ENCODE measurements at places on chromosomes 5 and 9.
A peak's percentile ranks its signal among the peaks of the same experiment; 100 is the strongest.

GRCh38 chr9:100430286-100430940 lies 3.5 kb downstream of the MSANTD3 start:
- peak; percentile 70 for DNase-seq

GRCh38 chr9:36489453-36489852 lies 83.2 kb upstream of the MELK start:
- no peak for DNase-seq

DNA sequence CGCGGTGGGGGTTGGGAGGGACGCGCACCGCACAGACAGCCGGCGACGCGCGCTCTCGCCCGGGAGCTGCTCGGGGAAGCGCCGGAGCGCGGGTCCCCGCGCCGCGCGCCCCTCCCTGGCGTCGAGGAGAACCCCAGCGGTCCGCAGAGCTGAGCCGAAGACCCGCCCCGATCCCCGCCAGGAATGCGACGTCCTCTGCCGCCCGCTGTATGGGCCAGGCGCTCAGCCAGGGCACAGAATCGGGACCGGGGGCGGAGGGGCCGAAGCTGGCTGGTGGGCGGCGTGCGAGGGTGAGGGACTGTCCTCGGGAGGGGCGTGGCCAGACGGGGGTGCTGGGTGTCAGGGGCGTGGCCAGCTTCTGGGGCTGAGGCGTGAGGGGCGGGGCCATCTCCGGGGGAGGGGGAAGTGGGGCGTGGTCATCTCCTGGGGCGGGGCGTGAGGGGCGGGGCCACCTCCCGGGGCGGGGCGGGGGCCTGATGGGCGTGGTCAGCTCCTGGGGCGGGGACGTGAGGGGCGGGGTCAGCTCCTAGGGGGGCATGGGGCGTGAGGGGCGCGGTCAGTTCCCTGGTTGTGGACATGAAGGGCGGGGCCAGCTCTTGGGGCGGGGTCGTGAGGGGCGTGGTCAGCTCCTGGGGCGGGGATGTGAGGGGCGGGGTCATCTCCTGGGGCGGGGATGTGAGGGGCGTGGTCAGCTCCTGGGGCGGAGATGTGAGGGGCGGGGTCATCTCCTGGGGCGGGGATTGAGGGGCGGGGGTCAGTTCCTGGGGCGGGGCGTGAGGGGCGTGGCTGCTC lies 965 bp downstream of the PTGDS start:
- DNase-seq = peak; percentile 46

DNA sequence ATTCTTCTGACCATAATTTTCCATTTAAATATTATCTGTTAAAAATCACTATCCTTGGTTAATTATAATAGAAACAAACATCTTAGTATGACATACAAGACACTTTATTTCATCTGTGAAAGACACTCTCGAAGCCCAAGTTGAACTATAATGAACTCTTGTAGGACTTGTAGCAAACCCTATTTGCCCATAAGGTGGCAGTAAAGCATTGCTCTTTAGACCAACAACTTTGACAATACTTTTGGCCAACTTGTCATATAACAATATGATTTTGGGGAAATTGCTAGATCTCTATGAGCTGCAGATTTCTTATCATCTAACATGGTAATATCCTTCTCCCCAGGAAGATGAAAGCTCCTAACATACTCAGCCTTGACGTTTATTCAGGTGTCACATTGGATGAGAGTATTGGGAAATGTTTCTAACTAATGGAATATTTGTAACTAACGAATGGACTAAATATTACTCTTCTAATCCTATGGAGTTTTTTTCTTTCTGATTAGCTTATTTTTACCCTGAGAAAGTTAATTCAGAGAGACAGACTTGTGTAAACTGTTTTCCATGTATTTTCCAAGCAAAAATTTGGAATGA lies 11.0 kb downstream of the SPINK14 start:
- peak; percentile 36 for DNase-seq

- peak; percentile 55 for DNase-seq
Measured at GRCh38 chr5:61817472-61818326, 485.6 kb downstream of the ZSWIM6 start.

DNA sequence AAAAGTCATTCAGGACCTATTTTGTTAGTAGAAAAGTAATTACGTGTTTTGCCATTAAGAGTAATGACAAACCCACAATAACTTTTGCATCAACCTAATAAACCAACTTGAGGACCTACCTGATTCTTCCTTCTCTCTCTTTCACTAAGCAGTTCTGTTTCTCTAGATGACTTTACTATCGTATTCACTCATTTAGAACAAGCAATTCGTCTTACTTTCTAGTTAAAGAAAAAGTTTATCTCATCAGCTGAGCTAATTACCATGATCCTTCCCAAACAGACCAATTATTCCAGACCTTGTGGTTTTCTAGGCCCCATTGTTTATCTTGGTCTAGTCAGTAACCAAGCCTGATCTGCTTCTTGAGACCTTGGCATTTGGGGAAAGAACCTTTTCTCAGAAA lies 49.6 kb upstream of the PRDM9 start:
- DNase-seq = no peak

DNA sequence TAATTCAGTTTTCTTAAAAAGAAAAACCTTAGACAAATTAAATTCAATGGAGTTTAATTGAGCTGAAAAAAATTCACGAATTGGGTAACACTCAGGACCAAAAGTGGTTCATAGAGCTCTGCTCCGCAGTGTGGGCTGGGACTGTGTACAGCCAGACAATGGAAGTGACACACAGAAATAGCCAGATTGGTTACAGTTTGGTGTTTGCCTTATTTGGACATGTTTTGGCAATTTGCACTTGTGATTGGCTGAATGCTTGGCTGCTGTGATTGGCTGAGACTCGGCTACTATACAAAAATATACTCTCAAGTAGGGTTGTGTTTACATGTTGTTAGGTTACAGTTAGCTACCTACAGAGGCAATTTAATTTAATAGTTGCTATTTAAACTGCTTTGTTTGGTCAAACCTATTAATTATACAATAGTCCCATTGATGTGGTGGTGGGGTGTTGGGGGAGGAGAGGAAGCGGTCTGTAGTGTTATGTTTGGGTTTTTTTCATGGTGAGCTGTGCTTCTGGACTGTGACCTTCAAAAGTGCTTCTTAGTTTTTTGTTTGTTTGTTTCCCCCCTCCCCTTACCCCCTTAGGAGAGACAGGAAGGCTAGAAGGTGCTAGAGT lies 95.2 kb downstream of the CNTLN start:
- DNase-seq = no peak

DNA sequence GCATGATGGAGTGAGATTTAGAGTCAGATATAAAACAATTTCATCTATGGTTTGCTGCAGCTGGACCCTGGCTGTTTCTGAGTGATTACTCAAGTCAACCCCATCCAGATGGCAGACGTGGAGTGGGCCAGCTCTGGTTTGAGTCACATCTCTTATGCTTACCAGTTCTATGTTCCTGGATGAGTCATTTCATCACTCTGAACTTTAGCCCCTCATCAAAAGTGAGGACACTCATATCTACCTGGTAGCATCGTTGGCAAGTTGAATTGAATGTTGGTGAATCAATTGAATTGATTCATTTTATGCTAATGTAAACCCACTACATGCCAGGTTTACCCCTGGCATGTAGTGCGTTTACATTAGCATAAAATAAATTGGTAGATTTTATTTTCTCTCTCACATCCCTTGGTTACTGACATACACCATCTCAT lies 176.4 kb downstream of the FGF18 start:
- peak; percentile 65 for DNase-seq

DNA sequence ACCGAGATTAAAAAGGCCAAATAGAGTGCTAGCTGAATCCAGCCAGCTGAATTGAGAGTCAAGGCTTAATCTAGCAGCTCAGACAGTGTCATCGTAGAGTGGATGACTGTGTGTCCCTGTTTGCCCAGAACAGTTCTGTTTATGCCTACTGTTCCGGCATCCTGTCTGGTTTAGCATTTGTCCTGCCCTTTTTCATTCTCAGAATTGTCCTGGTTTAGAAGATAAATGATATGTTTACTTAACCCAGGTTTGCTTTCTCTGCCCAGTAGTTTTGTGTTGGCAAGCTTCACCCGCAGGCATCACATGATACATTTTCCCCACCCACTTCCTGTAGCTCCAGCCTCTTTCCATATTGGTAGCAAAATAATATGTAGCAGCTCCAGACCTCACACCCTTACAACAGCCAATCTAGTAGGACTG lies 41.3 kb upstream of the ZSWIM6 start:
- DNase-seq = no peak

DNA sequence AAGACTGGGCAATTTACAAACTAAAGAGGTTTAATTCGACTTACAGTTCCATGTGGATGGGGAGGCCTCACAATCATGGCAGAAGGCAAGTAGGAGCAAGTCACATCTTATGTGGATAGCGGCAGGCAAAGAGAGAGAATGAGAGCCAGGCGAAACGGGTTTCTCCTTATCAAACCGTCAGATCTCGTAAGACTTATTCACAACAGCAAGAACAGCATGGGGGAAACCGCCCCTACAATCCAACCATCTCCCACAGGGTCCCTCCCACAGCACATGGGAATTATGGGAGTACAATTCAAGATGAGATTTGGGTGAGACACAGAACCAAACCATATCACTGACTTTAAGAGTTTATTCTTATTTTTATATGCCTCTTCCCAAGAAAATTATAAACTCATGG lies 60.3 kb downstream of the RFK start:
- no peak for DNase-seq

DNA sequence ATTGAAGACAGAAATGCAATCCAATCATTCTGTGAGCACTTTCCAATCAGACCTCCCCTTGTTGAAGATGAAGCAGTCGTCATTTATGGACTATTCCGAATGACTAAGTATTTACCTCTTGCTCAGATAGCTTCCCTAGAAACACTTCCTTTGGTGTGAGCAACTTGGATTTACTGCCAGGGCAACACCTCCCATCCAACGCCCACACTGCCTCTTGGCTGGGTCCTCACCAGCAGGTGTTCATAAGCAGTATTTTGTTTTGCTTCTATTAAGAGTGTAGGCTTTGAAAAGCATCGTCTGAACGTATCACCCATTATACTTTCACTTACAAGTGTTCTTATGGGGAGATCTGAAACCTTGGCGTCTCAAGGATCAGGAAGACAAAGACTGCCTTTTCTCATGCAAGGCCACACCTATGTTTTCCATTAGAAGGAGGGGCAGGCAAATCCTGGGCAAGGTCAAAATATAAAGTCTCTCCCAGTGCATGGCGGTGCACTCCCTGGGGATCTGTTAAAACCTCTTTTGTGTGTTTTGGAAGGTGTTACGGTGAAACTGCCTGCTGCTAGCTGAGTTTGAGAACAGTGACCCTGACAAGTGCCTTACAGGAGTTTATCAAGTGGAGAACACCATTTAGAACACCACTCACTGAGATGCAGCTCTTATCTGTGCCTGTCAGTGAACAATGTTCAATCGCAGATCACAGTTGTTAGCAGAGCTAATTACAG lies 10.6 kb upstream of the MARCHF3 start:
- DNase-seq = peak; percentile 14

DNA sequence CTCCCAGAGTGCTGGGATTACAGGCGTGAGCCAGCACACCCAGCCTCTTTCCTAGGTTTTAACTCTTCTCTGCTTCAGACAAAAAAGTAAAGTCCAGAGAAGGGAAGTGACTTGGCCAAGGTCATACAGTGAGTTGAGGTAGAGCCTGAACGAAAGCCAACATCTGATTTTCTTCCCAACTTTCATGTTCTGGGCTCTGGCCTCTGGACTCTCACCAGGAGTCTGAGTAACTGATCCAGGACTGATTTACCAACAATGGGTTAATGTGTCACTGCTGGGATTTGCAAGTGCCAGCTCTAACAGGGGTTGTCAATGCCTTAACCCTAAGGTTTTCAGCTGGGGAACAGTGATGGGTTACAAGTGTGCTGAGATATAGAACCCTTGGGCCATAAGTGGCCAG lies 32.2 kb upstream of the LARP1 start:
- DNase-seq = no peak

- no peak for DNase-seq
Measured at GRCh38 chr5:98593418-98593817, 180.0 kb upstream of the RGMB start.

- no peak for DNase-seq
Measured at GRCh38 chr5:90390928-90391327, 18.6 kb downstream of the CETN3 start.
